ENCODE measurements at places on chromosomes 7 and 10.
A peak's percentile ranks its signal among the peaks of the same experiment; 100 is the strongest.

DNA sequence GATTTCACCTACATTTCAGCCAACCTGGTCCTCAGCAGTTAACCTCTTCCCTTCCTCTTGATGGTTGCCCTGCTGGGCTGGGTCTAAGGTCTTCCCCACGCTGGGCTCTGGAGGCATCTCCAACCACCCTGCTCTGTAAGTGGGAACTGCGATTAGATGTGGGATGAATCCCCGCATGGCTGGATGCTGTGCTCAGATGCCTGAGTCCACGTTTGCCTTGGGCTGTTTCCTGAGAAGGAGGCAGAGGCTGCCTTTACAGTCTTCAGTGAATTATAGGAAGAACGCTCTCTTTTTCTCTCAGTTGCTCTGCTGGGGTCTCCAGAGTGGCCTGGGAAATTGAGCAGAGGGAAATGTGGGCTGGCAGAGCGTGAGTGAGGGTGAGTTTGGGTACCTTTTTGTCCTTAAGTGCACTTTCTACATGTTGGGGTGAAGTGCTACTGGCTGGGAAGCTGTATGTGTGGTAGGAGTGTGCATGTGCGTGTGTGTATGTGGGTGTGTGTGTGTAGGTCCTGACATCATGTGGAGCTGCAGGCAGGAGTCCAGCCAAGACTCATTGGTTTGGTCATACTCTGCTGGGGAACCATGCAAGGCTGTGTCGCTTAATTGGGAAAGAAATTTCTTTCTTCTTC, 1.5 kb downstream of the GIMAP8 start:
- no peak for DNase-seq

DNA sequence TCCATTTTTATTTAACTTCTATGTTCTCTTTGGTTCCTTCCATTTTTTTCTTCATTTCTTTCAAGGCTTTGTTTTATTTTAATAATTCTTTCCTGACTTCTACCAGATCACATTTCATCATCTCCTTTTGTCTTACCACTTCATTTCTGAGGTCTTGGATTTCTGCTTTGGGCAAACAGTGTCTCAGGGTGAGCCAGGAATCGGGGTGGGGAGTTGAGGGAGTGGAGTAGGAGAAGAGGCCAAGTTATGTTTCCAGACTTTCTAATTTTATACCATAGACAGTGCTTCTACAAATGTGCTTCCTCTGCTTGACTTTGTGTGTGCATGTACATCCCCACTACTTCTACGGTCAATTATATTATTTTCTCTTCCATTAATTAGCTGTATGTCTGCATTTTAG, 112.1 kb downstream of the PRKG1 start:
- no peak for DNase-seq

- DNase-seq, result no peak
These were observed 16.6 kb upstream of the WDFY4 start for GRCh38 chr10:48667960-48668590.

DNA sequence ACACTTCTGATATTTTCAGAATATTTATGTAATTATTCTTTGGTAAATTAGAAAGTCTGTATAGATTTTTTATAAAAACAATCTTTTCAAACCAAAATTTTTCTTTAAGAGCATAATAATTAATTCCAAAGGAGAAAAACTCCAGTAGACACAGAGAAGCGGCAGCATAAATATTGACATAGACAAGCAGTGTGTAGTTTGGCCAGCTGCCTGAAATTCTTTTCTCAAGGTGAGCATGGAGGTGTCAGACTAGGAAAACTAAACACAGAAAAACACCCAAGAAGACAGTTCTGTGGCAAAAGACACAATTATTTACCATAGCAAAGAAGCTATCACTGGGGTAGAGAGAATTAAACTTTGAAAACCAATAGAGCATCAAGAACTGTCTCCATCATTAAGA, 82.4 kb downstream of the KLF6 start:
- DNase-seq, result no peak

- DNase-seq, result no peak
These were observed 29.4 kb downstream of the WDFY4 start for GRCh38 chr10:48714088-48714487.

- DNase-seq, result no peak
These were observed 1194.3 kb upstream of the CELF2 start for GRCh38 chr10:9823268-9823930.

DNA sequence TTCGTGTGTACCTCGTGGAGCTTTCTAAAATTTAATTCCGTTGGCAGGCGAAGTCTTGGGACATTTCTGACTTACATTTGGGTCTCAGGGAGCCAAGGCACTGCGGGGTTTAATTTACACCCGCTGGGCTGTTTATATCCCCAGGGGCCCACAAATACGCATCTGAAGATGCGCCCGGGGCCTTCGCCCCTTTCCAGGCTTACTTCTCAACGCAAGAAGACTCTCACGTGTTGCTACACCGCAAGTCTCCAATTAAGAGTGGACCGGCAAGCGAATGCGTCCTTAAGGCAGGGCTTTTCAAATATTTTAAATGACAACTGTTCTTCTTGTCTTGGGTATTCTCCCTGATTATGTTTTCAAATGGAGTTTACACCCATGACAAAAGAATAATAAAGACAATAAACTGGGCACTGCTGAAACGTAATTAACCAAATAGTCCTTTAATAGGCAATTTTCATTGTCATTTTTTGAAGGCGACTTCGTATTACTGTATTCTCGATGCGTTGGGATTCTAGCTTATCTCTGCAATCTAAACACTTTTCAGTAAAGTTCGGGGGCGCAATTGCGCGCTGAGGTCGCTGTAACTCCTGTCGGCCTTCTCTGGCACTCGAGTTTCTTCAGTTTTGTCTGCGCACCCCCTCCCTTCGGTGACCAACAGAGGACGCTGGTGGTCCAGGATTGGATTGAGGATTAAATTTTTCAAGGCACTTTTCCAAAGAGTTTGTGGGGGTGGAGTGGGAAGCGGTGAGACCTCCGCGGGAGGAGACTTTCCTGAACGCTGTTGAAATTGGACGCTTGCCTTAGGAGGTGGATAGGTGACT, 837 bp upstream of the IGFBP3 start:
- DNase-seq, result no peak

DNA sequence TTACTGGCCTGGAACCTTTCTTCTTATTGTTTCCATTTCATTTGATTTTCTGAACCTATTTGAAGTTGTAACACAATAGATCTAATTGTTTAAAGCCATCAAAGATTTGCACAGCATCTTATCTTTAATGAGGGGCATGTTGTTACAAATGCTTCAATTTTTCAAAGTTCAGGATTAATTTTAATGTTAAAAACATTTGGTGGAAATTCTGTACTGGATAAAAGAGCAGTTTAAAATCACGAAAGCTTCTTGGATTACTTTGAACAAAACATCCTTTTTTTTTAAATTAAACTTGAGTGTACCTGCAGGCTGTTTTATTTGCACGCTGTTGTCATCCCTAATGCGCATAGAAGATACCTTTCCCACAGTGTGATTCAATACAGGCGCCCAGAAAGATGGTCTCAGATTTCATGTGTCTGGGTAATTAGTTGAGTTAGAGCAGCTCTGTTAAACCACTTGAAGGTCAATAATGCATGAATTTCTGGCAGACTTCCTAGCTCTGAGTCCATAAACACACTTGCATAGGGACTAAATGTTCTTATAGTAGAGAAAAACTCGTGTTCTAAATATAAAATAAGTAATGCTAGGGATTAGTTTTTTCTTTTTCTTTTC, 29.3 kb upstream of the DDX50 start:
- peak; percentile 78 for DNase-seq

DNA sequence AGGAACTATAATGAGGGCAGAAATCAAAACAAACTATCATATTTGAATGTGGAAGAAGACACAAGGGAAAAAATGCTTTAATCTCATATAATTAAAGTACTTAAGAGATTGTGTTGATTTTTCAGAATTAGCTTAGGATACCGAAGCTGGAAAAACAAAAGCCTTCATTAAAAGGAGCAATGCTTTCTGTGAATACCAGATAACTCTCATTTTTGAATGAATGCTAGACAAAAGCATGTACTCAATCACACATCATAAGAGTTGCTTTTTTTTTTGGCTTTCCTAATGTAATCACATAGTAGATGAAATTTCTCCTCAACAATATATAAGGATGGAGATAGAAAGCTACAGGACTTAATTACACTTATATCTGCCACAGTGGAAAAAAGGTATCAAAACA, 43.3 kb downstream of the CADPS2 start:
- no peak for DNase-seq

- no peak for DNase-seq
These were observed 136.9 kb upstream of the GPR26 start for GRCh38 chr10:123529146-123529760.

GRCh38 chr7:94449151-94449725, 54.5 kb downstream of the COL1A2 start:
- no peak for DNase-seq

- no peak for DNase-seq
These were observed 73.4 kb downstream of the FBXL13 start for GRCh38 chr7:103001210-103001609.

- peak; percentile 72 for DNase-seq
These were observed 76.6 kb downstream of the TCF7L2 start for GRCh38 chr10:113026679-113027078.

GRCh38 chr7:69682518-69682917, 84.2 kb downstream of the AUTS2 start:
- no peak for DNase-seq

DNA sequence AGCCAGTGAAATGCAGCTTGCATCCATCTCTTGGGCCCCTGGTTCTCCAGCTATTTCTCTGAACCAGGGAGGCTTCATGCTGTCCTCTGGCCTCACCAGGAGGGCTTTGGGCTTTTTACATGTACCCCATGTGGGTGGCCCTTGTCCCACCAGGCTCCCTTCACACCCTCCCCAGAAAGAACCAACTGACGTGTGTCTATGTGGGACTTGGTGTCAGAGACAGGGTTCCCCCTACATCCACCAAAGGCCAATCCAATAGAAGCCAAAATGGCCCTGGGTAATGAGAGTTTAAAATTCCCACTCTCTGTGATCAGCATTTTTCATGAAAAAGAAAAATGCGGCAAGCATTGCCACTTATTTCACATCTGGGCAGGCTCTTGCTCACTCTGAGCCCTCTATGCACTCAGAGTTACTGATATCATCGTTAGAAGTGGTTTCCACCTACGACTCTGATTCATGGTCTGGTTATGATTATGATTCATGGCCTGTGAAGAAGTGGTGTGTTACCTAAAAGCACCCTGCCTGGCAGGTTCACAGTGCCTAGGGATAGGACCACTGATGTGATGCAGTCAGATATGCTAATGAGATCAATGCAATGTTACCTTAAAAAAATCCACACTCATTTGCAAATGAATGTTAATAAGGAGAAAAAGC, 133.5 kb downstream of the BUB3 start:
- no peak for DNase-seq

- no peak for DNase-seq
These were observed 191.1 kb upstream of the TCF7L2 start for GRCh38 chr10:112758961-112759360.

DNA sequence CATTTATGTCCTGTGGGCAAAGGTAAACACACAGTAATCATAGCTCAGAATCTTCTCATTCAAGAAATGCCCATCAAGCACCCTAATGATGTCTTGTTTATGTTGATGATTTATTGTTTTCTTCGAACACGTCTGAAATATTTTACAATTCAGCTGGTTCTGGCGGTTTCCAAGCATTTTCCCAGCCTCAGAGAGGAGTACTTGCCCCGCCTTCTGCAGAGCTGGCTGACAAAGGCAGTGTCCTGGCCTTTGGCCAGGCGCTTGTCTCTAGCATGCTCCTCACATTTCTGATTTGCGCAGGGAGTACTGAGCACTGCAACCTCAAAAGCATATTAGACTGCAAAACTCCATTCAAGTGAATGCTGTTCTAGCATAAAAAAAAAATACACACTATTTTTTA, 314.2 kb upstream of the GNAI1 start:
- DNase-seq, result peak; percentile 68

DNA sequence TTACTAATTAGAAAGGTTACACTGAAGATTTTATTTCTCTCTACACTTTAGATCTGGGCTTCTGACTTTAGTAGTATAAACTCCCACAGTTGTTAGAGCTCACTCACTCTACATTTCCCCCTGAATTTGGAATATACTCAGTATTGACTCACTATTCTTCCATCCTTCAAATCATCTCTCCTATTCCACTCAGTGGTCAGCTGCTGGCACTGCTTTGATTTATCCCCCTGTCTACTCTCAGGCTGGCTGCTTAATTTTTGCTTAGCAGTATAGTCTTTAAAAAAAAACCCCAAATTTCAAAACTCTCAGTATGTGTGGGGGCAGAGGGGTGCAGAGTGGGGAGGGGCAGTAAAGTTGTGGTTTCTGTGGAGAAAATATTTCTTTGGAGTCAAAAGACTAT, 68.9 kb downstream of the CDK6 start:
- no peak for DNase-seq

DNA sequence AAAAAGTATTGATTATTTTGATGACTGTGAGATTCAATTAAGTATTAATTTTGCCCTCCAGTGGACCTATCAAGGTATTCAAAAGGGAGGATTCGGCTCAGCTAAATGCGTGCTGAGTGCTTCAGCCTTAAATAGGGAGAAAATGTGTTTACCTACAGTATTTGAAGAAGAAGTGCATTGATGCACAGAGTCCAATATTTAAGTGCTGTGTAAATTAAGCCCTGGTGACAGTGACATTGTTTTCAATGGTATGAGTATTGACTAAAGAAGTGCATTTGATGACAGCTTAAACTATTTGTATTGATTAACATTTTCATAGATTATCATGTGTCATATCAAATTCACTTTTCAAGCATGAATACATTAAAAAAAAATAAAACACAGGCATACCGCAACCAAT, 106.6 kb downstream of the POU6F2 start:
- no peak for DNase-seq

- no peak for DNase-seq
These were observed 98.6 kb downstream of the NKX6-2 start for GRCh38 chr10:132687181-132687892.

DNA sequence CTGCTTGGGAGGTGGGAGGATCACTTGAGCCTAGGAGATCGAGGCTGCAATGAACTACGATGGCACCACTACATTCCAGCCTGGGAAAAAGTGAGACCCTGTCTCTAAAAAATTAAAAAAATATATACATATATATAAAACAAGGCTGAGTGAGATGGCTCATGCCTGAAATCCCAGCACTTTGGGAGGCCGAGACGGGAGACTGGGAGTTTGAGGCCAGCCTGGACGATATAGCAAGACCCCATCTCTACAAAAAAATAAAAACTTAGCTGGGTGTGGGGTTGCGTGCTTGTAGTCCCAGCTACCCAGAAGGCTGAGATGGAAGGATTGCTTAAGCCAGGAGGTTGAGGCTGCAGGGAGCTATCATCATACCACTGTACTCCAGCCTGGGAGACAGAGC, 87.6 kb downstream of the CARD11 start:
- no peak for DNase-seq

GRCh38 chr7:106381252-106381651, 96.5 kb upstream of the NAMPT start:
- no peak for DNase-seq

GRCh38 chr7:131508754-131509486, 47.5 kb downstream of the PODXL start:
- no peak for DNase-seq

- DNase-seq, result no peak
These were observed 26.8 kb upstream of the ZNF746 start for GRCh38 chr7:149524394-149524793.

GRCh38 chr7:44845451-44845850, 2.4 kb downstream of the H2AZ2 start:
- DNase-seq, result no peak

- DNase-seq, result no peak
These were observed 69.2 kb upstream of the DOCK1 start for GRCh38 chr10:126836009-126836408.
